CD4-positive, alpha-beta T cell treated with Interleukin-4 for 4 hours (primary cell): ENCODE measurements at places on chromosomes 11 and 22.

DNA sequence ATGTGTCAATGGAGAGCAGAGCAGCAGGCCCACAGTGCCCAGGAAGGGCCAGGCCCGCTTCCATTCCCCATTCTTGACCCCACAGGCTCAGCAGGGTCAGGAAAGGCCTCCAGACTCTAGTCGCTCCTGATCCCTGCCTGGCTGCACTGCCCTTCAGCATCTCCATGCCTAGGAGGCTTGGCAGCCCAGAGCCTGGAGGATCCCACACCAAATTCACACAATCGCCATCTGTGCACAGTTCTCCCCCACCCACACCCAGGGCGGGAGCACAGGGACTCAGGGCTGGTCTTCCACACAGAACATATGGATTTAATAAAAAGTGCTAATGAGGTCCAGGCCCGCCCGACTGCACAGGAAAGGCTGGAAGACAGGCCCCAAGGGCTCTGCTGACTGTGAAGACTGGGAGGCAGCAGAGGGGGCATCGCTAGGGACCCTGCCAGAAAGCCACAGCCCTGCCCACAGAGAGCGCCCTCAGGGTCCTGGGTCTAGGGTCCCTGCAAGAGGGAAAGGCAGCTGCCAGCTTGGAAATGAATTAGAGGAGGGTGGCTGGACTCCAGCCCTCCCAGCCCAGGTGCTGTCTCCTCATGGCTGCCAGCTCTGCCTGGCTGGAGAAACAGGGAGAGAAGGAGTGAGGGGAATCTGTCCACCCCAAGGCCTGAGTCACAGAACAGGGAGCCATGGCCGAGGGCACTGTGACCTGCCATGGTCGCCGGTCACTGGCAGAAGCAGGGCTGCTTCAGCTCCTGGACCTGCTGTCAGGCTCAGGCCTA lies 39.7 kb downstream of the DKK3 start:
- no peak for DNase-seq

DNA sequence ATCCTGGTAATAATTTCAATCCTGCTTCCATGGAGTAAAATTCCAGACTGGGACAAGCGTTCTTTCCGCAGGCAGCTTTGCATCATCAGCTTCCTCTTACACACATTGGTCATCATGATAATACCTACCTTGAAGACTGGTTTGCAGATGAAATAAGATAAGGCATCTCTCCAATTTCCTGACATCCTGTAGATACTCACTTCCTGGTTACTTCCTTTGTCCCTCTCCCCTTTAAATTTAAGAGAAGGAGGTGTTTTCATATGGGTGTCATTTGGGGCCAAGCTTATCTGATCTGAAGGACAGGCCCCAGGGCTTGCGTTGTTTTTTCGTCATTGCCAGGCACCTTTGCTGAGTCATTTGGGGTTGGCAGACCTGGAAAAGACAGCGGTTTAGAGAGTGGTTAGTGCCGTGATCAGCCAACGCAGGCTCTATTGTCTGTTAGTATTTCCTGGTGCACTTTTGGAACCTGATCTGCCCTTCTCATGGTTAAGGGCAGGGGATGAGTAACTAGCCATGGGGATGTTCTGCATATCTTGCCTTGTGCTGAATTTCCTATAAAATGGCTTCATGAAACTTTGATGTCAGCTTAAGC lies 24.1 kb downstream of the GRAMD1B start:
- peak; percentile 59 for DNase-seq

- no peak for DNase-seq
Measured at GRCh38 chr11:34836958-34837856, 79.0 kb downstream of the APIP start.

DNA sequence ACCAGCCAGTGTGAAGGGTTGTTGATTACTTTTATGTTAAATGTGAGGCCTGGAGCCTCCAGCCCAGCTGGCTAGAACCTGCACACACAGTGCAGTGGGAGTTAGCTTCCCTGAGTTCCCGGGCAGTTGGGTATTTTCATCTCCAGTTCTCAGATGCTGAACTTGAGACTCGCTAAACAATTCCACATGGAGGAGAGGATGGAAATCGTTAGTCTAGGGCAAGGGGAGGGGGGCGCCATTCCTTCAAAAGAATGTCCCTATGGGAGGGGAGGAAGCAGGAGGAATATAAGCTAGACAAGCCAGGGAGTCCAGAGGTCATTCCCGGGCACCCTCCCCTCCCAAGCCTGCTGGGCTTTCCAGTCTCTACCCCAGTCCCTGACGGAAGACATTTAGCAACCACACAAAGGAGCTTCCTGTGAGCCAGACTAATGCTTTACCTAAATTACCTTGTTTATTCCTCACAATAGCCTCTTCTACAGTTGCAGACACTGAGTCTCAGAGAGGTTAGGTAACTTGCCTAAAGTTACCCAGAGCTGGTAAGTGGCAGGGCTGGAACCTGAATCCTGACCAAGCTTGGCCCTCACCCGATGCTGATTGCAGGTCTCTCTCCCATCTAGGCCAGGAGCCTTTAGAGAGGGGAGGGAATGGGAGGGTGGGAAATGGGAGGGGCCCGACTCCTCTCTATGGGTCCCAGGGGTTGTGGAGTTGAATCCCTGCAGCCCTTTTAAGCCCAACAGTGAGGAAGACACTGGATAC lies 1.9 kb upstream of the TSKU start:
- no peak for DNase-seq

DNA sequence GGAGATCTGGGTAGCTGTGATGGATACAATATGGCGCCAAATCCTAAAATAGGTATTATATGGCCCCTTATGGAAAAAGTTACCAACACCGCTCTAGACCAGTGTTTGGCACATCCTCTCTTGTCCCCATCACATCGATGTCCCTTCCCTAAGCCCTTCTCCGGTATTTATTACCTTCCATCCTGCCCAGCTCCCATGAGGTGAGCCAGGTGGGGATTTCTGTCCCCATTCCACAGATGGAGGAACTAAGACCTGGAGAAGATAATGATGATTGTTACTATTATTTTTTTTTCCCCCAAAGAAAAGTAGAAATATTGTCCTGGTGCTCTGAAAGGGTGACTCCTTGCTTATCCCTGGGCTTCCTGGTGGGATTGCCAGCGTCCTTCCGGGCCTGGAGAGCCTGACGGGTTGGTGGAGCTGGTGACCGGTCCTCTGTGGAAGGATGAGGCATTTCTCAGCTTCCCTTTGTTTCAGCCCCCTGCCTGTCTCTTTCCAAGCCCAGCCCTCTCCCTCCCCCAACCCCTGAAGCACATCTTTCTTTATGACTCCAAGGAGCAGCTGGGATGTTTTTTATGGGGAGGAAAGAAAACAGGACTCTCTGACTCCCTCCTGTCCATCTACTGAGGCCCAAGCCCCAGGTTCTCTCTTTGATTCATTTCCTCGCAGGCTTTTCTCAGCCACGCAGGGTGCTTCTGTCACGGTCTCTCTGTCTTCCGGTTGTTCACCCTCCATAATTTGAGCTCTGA lies 65.4 kb downstream of the TP53I11 start:
- no peak for DNase-seq

DNA sequence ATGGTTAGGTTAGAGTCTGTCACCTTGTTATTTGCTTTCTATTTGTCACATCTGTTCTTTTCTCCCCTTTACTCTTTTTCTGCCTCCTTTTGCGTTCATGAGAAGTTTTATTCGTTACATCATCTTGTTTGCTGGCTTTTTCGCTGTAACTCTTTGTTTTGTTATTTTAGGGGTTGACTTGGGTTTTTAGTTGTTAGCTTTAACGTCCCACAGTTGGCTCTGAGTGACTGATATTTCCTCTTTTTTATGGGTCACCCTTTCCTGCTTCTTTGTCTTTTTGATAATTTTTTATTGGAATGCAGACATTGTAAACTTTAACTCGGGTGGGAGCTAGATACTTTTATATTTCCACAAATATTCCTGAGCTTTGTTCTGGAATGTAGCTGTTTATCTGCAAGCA lies 13.3 kb upstream of the TNNT3 start:
- DNase-seq, result no peak

GRCh38 chr11:132782102-132782501 lies 750.2 kb downstream of the OPCML start:
- DNase-seq, result no peak

- DNase-seq, result no peak
Measured at GRCh38 chr11:40894501-40894900, 565.0 kb downstream of the LRRC4C start.

- DNase-seq, result no peak
Measured at GRCh38 chr22:24507716-24508115, 12.6 kb downstream of the UPB1 start.

DNA sequence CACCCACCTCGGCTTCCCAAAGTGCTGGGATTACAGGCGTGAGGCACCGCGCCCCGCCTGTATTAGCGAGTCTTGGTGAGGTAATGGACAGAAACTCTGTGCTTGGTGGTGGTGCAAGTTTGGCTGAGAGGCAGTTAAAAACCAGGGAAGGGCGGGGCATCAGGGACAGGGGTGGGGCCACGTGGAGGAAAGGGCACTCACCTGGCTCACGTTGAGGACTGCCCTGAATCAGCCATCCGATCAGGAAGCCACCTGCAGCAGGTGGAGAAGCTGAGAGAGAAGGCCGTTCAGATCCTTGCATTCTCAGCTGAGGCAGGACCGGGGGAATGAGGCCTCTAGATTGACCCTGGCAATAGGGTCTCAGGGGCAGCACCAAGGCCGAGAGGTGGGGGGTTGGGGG lies 12.1 kb upstream of the CHRM1 start:
- DNase-seq, result no peak
